ENCODE measurements at places on chromosomes 7 and 10.

DNA sequence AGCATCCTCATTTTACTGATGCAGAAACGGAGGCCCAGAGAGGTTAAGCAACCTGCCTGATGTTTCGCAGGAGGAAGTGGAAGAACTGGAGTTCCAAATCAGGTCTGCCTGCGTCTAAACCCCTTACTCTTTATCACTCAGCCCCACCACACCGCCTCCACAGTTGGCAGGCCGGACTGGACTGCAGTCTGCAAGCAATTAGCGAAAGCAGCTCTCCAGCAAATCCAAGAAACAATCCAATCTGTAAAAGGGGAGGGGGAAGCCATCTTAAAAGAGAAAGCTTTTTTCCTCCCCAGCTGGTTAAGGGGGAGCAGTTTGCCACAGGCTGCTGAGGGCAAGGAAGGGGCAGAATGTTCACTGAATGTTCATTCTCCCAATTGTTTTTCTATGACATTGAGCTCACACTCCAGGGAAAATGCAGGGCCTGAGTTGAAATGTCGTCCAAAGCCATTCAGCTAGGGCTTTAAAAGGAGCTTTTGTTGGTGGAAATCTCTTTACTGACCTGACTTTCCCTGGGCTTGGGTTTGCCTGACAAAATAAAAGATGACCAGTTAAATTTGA is 350.1 kb downstream of the RNLS start:
- DNase-seq = no peak

DNA sequence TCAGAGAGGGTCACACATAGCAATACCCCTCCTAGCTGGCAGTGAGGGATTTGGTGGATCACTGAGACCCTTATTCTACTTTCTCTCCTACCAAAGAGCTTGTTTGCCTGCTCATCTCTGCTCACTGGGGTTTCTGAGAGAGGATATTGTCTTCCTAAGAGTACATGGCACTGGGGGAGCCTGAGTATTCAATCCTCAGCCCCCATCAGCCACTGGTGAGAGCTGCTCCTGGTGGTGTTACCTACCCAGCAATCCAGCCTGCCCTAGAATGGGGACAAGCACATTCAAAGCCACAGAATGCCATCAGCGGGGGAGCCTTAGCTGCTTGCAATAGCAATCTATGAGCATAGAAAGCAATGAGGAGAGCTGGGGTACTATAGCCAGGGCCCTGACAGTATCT is 281.1 kb downstream of the WDR11 start:
- no peak for DNase-seq

- no peak for DNase-seq
Observed at GRCh38 chr10:125802739-125803138, 20.3 kb downstream of the UROS start.

- DNase-seq = no peak
Observed at GRCh38 chr10:59825932-59826331, 72.7 kb upstream of the MRLN start.

GRCh38 chr10:118324140-118324539 is 18.0 kb downstream of the FAM204A start:
- DNase-seq = no peak
